ENCODE measurements at places on chromosomes 2 and 18.

DNA sequence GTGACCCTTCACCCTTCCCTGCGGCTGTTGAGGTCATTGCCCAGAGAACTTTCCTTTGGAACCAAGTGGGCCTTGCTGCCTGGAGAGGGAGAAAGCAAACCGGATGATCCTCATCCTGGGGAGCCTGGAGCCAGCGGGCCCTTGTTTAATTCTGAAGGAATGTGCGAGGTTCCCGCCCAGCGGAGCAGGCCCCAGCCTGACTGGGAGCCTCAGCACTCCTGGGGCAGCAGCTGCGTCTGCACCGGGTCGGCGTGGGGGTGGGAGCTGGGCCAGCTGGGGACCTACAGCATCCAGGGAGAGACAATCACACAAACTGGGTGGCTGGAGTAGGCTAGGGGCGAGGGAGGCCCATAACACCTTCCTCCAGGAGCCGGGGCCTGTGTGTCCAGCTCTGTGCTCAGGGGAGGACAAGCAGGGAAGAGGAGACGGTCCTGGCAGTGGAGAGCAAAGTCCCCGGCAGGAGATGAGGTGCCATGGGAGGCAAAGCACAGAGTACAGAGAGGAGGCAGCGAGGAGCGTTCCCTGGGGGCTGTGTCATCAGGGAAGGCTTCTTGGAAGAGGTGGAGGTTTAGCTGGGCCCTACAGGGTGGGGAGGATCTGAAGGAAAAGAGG is 61.9 kb upstream of the HAAO start:
- DNase-seq, result no peak

DNA sequence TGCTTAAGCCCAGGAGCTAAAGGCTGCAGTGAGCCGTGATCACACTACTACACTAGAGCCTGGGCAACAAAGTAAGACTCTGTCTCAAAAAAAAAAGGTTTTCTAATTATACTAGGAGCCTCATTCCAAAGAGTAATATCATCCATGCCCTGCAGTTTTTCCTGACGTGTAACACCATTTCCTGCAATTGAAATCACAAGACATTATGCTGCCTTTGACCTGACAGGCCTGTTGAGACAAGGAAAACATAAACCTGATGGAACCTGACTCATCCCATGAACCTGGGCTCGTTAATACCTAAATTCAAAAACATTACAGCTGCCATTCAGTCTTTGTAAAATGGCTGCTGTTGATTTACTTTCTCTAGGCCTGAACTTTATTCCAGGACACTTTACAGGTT is 58.7 kb upstream of the PEX13 start:
- no peak for DNase-seq

- DNase-seq, result no peak
Measured at GRCh38 chr2:196205011-196205766, 33.8 kb upstream of the STK17B start.

DNA sequence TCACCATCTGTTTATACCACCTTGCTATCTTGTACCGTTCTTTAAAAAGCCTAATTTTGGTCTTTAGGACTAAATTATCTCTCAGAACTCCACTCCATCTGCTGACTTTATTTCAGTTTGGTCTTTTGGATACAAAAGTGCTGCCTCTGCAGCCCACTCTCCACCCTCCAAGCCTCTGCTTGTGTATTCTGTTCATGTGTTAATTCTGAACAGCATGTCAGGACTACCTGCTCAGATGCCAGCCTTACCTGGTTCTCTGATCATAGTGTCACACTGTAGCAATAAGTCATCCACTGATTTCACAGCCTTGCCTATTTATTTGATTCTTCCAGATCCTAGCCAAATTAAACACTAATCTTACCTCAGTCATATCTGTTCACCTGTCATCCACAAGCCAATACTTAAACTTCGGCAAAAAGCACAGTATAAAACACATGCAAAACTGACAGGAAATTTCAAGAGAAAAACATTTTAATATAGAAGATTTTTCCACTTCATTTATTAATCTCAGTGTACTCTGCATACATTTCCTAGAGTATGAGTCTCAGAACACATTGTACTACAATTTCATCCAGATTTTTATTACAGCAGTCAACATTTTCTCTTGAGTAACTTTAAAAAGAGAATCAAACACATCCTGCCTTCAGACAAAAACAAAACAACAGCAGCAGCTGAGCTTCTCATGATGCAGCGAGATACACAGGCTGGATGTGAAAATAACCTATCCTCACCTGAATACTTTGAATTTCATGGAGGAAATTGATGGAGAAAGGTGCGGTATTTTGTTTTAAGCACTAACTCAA is 64.9 kb downstream of the PPP1R1C start:
- DNase-seq, result no peak

DNA sequence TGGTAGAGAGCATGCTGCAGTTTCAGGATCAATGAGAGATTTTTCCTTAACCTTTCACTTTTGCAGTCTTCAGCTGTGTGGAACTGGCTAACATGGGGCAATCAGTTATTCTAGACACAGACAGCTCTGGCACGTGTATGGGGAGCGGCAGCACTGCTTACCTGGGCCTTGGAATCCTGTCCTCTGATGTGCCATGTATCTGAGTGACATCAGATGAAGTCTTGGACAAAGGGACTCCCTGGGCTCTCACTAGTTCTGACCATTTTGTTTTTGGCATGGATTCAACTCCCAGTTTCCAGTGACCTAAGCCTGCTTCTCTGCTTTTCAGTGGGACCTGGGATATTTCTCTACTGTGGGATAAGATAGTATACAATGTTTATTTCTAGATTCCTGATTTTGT is 54.3 kb downstream of the RNF144A start:
- DNase-seq, result no peak

- DNase-seq, result no peak
Measured at GRCh38 chr2:48213646-48214045, 307.3 kb upstream of the FBXO11 start.

GRCh38 chr2:146818122-146818521 is 1026.7 kb upstream of the ACVR2A start:
- no peak for DNase-seq

DNA sequence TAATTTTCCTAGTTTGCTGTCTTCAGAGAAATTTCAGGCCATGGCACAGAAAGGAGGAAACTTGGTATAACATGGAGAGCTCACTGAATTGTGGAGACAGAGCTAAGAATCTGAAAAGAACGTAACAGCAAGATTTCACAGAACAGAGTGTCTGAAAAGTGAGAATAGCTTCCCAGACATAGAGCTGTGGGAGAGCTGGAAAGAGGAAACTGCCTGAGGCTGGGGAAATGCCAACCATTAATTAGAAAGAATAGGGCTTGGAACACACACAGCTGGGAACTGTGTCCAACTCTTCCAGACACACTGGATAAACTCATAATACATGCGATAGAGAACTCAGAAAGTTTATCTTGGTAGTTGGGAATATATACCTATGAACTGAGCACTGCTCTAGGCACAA is 51.6 kb upstream of the KYNU start:
- no peak for DNase-seq

GRCh38 chr18:8828300-8828699 is 122.9 kb downstream of the MTCL1 start:
- DNase-seq, result no peak

DNA sequence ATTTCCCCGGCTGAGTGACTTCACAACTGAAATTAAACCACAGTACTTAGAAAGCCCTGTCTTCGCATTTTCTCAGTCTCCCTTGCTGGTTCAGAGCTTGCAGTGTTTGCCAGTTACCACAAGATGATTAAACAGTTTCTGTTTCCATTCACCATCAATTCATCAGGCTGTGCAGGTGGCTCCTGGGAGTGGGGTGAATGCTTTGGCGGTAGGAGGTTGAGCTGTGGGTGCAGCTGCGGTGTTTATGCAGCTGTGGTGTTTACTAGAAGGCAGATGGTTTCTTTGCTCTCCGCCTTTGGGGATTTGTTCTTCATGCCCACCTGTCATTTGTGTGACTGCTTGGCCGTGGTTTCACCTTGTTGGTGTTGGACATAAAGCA is 16.1 kb downstream of the ACOXL start:
- no peak for DNase-seq

DNA sequence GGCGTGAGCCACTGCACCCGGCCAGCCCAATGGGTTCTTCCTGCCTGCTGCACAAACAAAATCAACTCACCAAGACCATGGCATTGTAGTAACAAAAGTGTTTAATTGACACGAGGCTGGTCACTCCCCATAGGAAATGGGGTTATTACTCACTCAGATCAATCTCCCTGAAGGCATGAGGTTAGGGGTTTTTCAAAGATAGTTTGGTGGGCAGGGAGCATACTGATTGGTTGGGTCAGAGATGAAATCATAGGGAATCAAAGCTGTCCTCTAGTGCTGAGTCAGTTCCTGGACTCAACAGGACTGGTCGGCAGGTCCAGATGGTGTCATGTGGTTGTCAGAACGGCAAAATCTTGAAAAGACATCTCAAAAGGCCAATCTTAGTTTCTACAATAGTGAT is 122.1 kb downstream of the TMEM17 start:
- DNase-seq, result no peak

- DNase-seq, result no peak
Measured at GRCh38 chr2:240392084-240392947, 43.1 kb upstream of the GPC1 start.

DNA sequence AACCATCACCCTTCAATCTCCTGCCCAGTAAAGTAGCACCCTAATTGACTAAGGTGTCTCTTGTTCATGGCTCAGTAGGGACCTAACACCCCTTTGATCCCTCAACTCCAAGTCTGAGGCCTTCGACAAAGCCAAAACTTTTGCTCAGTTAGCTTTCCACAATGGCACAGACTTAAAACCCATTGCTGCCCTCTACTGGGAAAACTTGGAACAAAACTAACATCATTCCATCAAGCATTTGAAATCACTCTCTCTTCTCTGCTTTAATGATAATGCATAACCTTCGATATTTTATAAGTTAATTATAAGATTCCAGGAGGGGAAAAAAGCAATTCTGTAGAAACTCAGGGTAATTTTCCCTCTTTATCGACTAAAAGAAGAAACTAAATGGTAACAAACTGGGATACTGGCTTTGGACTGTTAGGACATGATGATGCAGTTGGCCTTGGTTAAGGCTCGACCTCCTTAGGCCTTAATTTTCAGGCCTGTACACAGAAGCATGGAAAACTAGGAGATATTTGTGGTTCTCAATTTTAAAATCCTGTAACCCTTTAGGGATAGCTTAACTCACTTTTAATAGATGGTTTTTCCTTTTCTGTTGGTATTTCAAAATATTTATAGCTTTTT is 127.8 kb downstream of the STK39 start:
- DNase-seq, result no peak

- no peak for DNase-seq
Measured at GRCh38 chr18:66495844-66496243, 108.0 kb downstream of the CDH19 start.

DNA sequence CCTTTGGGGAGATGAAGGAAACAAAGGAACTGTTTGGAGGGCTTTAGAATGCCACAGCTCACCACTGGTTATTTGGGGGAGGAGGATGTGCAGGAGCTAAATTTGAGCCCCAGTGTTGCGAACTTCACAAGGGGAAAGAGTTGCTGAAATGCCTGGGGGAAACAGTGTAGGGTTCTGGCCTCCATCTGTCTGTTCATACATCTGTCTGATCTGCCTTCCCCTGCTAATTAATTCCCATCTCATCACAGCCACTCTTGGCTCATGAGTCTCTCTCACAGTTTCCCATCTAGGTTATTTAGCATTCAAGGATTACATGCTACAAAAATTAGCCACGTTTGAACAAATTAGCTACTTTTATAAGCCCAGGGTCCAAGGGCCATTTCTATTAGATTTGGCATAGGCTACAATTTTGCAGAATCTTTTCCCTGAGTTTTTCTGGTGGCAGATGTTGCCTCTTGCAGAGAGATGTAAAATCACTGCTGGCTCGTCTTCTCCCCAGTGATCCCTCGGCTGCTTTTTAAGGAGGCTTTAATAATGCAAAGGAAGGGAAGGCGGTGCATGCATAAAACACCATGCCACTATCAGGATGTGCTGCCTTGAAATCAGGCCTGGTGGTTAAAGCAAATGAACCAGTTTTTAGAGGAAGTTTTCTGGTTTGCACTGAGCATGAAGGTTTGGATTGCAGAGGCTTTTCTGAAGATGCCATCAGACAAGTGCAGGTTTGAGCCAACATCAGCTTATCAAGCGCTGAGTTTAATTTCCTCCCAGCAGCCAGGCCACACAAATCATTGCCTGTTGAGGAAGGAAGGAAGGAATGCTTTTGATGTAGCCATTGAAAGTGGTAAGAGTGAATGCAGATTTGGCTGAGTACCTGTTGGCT is 35.0 kb downstream of the ADD2 start:
- no peak for DNase-seq

GRCh38 chr2:127074936-127075335 is 32.0 kb downstream of the BIN1 start:
- no peak for DNase-seq

DNA sequence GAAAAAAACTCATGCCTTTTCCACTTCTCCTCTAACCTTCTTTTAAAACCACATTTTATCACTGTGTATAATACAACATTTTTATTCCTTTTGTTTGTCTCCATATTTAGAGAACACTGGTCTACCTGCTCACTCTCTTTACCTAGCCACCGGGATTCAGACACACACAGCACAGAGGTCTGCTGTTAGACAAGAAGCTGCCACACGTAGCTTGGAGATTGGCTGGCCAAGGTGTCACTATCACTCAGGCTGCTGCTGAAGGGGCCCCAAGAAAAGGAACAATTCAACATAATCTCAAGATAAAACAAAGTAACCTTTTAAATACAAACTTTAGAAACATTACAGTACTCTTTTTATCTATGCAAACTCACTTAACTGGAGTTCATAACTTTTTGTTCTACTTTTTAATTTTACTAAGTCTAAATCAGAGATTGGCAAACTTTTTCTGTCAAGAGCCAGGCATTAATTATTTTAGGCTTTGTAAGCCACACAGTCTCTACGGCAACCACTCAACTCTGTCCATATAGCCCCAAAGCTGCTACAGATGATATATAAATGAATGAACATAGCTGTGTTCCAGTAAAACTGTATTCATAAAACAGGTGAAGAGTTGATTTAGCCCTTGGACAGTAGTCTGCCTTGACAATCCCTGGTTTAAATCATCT is 25.8 kb downstream of the FEZ2 start:
- no peak for DNase-seq

- DNase-seq, result no peak
Measured at GRCh38 chr18:27136208-27136535, 48.9 kb downstream of the CHST9 start.

DNA sequence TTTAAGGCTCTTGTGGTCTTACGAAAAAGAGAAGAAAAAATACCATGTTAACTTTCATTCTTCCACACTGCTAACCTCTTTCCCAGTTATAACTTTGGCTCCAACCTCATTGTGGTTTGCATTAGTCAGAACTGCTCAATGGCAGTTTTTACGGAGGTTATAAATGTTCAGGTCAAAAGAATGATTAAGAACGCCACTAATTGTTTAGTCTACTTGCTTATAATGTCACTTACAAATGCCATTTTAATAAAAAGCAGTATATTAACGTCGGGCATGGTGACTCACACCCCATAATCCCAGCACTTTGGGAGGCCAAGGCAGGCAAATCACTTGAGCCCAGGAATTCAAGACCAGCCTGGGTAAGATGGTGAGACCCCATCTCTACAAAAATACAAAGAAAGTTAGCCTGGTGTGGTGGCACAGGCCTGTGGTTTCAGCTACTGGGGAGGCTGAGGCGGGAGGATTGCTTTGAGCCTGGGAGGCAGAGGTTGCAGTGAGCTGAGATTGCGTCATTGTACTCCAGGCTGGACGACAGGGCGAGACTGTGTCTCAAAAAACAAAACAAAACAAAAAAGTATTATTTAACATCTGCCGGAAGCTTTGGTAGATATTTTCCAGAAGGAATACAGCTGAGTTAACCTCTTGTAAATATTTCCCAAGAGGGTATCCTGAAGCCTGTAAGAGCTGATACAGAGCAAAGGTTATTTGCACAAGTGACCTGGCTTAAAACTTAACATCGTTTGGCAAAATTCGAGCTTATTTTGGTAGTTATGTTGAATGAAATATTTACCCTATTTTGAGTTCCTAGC is 5.1 kb downstream of the AGPS start:
- DNase-seq, result no peak

GRCh38 chr2:50143822-50144575 is 887.9 kb downstream of the NRXN1 start:
- no peak for DNase-seq

Measured in effector CD4-positive, alpha-beta T cell (primary cell).